ENCODE measurements at places on chromosomes 5 and 9.

GRCh38 chr9:84839541-84839940, 170.0 kb downstream of the NTRK2 start:
- no peak for DNase-seq

DNA sequence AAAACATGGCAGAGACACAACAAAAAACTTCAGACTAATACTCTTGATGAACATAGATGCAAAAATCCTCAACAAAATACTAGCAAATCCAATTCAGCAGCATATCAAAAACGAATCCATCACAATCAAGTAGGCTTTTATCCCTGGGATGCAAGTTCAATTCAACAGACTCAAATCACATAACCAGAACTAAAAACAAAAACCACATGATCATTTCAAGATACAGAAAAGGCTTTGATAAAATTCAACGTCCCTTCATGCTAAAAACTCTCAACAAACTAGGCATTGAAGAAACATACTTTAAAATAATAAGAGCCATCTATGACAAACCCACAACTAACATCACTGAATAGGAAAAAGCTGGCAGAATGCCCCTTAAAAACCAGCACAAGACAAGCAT, 93.6 kb downstream of the TUSC1 start:
- no peak for DNase-seq

GRCh38 chr5:64831996-64832395, 63.3 kb downstream of the CWC27 start:
- no peak for DNase-seq

DNA sequence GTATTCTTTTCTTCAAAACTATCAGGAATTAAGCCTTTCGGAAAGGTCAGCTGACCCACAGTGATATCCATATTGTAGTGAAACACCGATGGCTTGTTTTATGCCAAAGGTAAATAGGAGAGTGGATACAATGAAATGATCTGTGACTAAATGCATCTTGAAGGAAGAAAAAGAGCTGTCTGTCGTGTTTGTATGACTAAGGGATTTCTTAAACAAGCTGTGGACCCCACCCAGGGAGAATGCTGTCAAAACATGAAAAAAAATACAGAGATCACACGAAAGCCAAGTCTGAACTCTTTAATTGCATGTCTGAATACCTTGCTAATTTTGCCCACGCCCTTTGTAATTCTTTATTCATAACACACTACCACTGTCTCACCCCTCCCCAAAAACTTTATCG, 286.4 kb upstream of the WWC1 start:
- DNase-seq = no peak

GRCh38 chr5:1894243-1894642, 11.5 kb upstream of the IRX4 start:
- DNase-seq = no peak

DNA sequence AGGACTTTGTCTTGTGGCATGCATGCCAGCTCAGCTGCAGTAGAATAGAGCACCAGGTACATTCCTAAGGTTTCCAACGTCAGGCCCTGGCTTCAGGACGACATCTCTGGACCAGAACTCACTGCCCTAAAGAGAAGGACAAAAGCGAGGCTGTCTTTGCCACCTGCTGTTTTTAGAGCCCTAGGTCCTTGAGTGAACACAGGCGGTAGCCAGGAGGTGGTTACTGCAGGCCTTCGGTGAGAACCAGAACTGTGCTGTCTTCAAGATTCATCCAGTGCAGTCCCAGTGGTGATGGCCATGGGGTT, 288.9 kb upstream of the CDH18 start:
- DNase-seq = no peak

DNA sequence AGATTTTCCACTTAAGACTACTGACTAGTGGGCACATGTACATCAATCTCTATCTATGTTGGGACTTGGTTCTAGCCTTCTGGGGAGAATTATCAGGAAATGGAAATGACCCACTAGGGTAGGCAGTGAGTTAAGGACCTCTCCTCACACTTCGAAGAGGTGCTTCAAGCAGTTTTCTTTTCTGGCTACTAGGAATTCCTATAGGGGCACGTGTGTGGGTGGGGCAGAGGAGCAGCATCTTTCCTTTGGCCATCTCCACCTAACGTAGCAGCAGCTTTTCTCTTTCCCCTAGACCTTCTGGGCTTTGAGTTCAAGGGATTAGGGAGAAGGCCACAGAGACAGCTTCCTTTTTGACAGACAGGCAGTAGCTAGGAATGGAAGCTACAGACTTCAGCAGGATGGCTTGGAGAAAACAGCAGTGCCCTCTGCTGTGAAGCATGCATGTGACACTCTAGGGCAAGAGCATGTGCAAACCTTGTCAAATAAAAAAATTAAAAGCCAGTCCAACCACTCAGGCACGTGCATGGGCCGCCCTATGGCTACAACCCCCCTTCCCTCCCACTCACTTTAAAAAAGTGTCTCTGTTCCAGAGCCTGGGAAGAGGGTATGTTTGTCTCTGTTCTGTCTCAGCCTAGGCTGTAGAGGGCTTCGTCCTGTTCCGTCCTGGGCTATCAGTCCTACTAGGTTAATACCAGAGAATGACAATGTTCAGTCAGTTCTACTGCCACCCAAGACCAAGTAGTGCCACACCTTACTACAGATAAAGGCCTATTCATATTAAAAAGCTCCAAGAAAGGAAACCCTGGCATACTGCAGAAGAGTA, 8.7 kb upstream of the GFRA3 start:
- no peak for DNase-seq

GRCh38 chr5:147782110-147783028, at the start of gene JAKMIP2:
Gene JAKMIP2, minus strand, starts transcription at chr5:147782728. Its CDS starts 110,922 bp downstream, at chr5:147671806.
- peak; percentile 67 for DNase-seq

- no peak for DNase-seq
Observed at GRCh38 chr9:137218754-137219271, 3.2 kb downstream of the RNF208 start.

DNA sequence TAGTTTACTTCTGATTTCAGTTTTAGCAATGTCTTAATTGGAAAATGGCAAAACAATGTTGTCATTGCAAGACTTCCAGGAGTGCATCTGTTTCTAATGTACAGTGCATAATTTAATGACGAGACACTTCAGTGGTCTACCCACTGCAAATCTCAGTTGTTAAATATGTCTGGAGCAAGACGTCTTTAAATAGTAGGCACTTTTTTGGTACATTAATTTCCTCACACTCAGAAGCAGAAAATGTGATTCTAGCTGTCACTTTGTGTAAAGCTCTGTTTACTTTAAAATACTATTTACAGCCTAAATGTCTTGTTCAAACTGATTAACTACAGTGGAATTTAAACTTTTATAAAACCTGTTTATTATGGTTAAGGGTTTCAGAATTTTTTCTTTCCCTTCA, 815.5 kb downstream of the TLE1 start:
- no peak for DNase-seq

DNA sequence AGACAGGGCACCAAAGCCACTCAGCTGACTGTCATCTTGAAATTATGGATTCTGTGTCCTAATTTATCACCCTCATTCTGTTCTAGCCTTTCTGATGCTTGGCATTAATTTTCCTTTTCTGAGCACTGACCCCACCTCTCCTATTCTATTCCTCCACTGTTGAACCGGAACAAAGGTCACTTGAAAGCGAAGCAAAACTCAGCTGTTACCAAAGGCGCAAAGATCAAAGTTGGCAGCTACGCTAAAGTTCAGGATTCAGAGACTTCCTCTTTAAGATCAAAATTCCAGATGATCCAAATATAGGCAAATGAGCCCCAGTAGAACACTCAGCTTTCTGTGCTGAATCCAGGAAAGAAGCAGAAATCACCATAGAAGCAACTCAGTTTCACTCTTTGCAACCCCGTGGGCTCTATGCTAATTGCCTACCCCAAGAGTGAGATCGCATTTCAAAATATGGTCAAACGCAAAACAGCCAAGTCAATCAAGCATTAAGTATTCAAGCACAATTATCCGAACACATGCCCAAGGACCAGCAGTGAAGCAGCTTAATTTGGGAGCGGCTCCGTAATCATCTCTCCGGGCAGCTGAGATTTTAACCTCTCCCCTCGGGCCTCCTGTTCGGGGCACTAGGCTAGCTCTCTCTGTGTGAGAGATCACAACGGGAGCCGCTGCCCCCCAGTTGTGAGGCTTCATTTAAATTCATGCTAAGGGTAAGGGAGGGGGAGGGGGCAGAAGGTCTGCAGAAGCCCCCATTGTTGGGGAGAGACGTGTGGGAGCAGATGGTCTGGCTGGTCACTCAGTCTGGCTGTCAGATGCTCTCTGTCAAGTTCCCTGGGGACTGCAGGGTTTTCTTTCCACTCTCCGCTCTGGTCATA, 288.6 kb downstream of the ELAVL2 start:
- DNase-seq = no peak

DNA sequence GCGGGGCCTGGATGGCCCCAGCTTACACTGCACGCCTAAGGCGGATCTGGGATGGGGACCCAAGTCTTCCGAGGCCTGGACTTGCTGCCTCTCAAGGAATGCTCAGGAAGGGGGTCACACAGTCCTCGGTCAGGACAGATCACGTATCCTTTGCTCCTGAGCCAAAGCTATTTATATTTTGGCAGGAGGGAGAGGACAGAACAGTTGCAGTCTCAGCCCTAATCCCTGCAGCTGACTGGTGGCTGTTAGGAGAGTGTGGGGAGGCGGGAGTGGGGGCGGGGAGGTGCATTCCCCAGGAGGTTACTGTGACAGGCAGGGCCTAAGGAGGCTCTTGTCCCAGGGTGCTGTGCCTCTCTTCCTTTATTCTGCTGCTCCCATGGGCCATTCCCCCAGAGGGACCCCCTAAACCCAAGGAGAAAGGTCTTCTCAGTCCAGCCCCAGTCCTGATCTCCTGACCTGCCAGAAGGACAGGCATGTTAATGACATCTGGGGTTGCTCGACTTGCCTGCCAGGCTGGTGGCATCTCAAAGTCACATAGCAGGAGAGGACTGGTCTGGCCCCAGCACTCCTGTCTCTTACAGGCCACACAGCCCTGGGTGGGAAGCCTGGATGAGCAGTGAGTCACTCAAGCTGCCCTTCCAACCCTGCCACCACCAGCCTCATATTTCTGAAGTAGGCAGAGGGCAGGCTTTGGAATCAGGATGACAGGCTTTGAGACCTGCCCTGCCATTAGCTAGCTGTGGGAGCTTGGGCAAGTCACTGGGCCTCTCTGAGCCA, 51.9 kb downstream of the COL27A1 start:
- DNase-seq = no peak

DNA sequence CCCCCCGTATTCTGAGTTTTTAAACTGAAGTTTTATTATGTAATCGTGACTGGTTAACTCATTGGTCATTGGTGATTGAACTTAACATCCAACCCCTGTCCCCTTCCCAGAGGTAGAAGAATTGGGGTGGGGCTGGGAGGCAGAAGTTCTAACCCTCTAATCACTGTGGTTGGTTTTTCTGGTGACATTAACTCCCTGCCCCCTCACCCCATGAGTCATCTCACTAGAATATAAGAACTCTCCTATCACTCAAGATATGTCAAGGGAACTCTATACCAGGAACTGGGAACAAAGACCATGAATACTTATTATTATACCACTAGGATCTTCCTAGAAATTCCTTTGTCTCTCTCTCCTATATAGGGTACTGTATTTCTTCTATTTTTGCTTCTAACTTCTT, 52.3 kb upstream of the CAVIN4 start:
- DNase-seq = no peak

GRCh38 chr9:114851306-114851705, 45.5 kb upstream of the TNFSF15 start:
- no peak for DNase-seq

DNA sequence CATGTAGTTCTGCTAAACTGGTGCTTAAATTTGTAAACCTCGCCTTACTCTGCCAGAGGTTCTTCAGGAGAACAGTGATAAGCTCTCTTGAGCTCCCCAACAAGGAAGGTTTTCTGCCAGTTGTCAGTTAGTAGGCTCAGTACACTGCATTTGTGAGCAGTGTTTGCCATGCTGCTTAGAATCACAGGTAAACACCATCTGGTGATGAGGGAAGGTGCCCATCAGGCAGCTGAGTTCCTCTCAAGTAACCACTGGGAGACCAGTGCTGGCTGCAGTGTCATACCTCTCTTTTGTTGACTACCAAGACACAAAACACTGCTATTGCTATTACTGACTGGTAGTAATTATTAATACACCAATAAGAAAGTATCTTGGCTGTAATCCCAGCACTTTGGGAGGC, 186.2 kb upstream of the OTULINL start:
- DNase-seq = no peak

- no peak for DNase-seq
Observed at GRCh38 chr9:129776938-129777768, 24.3 kb upstream of the PTGES start.

DNA sequence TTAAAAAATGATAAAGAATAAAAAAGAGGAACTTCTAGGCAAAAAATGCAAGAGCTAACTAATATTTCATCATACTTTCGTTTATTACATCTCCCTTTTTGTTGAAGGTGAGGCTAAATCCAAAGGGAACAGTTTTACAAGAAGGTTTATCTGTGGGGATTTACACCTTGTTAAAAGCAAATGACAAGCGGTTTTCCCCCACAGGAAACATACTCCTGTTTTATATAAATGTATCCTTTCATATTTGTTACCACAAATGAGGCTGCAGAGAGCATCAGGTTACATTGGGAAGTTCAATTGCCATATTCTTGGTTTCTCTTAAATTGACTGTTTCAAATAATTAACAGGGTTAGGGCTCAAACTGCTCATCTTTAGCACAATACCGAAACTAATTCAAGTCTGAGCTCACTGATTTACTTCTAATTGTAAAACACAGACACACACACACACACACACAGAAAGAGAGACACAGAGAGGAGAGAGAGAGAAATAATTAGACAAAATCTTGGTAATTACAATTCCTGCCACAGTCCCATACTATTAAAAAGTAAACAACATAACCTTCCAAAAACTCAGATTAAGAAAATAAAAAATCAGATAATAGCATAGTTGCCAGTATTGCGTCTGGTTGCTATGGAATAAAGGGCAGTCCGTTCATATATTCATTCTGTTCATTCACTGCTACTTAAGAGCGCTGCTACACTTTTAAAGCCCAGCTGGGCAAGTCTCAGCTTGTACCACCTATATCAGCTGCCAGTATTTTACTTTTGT, 17.1 kb downstream of the RFX3 start:
- DNase-seq = no peak

- no peak for DNase-seq
Observed at GRCh38 chr9:13956107-13956506, 357.8 kb downstream of the NFIB start.

DNA sequence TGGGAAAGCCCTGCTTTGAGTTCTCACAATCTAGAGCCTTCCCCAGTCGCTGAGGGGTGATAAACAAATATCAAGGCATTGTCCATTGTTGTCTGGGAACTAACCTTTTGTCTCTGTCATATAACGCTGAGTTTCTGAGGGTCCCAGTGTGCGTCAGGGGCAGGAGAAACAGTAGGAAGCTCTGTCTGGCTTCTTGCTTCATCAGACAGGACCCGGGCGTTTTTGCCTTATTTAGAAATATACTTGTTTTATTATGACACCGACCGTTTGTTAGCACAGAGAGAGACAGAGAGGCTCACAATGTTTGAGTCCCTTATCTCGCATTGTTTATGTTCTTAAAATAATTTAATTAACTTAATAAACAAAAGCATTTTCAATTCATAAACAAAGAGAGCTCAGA, 204.9 kb upstream of the GAS1 start:
- no peak for DNase-seq

DNA sequence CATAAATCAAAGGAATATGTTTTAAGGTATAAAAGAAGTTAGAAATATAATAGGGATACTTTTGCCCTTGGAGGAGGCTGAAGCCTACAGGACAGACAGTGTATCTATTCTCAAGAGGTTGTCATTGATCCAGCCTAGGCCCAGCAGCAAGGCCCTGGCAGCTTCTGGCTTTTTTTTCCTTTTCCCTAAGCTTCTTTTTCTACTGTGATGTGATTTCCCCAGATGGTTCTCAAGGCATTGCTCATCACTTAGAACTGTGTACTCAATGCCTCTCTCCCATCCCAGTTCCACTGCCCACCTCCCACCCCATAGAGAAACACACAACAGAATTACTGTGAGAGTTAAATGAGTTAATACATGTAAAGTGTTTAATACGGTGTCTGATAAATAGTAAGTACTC, 88.6 kb downstream of the SLC44A1 start:
- DNase-seq = no peak
